Thoracic aorta (tissue), 2 donors: ENCODE measurements at places on chromosomes 4 and X. TPM values are rescaled to one million over a fixed set of nuclear protein-coding genes. Genes with fewer than 3 reads are reported as not detected.

- no peaks in the 10 kb centered on the region for H3K36me3 ChIP-seq
- H3K4me3 ChIP-seq = no peak overlapping the region
- H3K4me1 ChIP-seq = no peaks in the 10 kb centered on the region
- no peak for DNase-seq
- H3K27ac ChIP-seq = no peak overlapping the region
Observed at GRCh38 chrX:108270739-108271396, 167.4 kb downstream of the COL4A6 start.

ARSH gene
- total RNA-seq = not detected

PAGE2B gene
- total RNA-seq = not detected

DNA sequence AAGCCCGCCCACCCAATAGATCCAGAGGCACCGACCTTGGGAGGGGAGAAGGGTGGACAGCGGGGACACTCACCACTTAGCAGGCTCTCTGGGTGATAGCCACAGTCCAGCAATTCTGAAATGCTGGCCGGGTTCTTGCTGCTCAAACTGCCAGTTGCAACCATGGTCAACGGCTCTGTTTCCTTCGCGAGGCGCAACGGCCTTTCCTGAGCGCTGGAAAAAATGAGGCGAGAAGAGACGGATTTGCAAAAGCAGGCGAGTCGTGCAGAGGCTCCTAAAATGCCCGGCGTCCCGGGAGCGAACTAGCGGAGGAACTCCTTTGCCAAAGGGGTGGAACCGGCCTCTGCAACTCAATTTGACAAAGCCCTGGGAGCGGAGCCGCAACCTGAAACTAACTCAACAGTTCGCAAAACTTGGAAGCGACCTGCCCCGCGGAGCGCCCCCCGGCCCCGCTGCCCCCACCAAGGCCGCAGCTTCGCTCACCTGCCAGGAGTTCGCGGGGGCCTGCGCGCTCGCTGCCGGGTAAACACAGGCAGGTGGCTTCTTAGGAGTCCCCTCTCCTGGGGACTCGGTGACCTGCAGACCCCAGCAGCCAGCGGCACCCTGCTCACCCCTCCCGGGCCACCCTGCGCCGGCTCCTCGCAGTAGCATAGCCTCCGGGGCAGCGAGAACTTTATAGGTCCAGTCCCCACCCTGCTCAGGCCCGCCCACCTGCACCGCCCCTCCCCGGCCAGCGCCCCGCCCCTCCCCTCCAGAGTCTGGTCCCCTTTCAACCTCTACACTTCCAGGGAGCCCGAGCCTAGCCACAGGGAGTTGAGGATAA, at the start of gene DDIT4L:
TSS of gene DDIT4L (minus strand) at position 649 of the 823 bp plus-strand sequence. CDS start at position 164, 485 bp downstream.
- H3K27me3 ChIP-seq = no peaks in the 10 kb centered on the region
- H3K4me1 ChIP-seq = no peaks in the 10 kb centered on the region
- no peak within 1 kb of the TSS for H3K27ac ChIP-seq
- no peak for DNase-seq
- H3K4me3 ChIP-seq = peak within 1 kb of the TSS; percentile 86
- H3K36me3 ChIP-seq = no peaks in the 10 kb centered on the region

DNA sequence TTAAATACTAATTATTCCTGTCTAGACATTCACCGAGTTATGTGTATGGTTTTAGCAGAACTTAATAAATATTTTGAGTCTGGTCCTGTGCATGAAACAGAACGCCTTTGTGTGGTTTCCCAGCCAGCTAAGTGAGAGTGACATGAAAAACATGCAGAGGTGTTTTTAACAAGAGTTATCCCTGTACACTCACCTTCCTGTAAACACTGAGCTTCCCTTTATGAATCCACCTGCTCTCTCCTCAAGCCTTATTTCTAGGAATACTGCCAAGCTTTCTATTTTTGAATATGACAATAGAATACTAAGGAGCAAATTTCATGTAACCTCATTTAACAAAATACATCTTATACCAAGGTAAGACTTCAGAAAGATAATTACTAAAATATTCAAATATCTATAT, 270.3 kb upstream of the CTSO start:
- no peaks in the 10 kb centered on the region for H3K4me1 ChIP-seq
- H3K27me3 ChIP-seq = no peaks in the 10 kb centered on the region
- no peak overlapping the region for H3K27ac ChIP-seq
- no peak for DNase-seq

DNA sequence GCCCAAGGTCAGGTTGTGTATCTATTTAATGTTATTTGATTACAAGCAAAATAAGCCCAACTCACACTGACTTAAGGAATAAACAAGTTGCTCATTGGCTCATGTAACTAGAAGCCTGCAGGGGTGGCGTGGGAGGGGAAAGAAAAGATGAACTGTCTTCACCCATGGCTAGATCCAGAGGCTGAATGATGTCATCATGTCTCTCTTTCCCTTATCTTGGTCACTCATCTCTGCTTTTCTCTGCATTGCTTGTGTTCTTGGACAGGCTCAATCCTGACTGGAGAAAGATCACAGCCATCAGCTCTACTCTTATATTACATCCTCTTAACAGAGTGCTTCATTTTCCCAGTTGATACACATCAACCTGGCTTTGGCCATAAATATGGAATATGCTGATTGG, 290.0 kb upstream of the DIAPH2 start:
- no peaks in the 10 kb centered on the region for H3K36me3 ChIP-seq
- no peak overlapping the region for H3K27ac ChIP-seq
